ENCODE measurements at places on chromosomes 12 and 14. TPM values are rescaled to one million over a fixed set of nuclear protein-coding genes. Genes with fewer than 3 reads are reported as not detected.
A peak's percentile ranks its signal among the peaks of the same experiment; 100 is the strongest.

Gene OVCH1
- 0.24 TPM for total RNA-seq

Gene FGD4
- total RNA-seq, result 17.4 TPM

Gene C12orf54
- total RNA-seq, result not detected

GRCh38 chr12:107375231-107375630 lies 281.9 kb upstream of the CRY1 start:
- DNase-seq, result no peak

Gene B3GNT4
- not detected for total RNA-seq

Gene IFNG-AS1
- not detected for total RNA-seq

Gene C3AR1
- 9.0 TPM for total RNA-seq

Gene CPM
- total RNA-seq, result 7.5 TPM

- DNase-seq, result no peak
Measured at GRCh38 chr12:54759751-54760150, 94.6 kb upstream of the MUCL1 start.

- DNase-seq, result no peak
Measured at GRCh38 chr14:61744238-61744637, 18.0 kb upstream of the SNAPC1 start.

Gene FOXG1
- not detected for total RNA-seq

- DNase-seq, result no peak
Measured at GRCh38 chr12:105316931-105317852, 13.3 kb upstream of the C12orf75 start.

- no peak for DNase-seq
Measured at GRCh38 chr14:101222362-101223070, 319.0 kb upstream of the RTL1 start.

DNA sequence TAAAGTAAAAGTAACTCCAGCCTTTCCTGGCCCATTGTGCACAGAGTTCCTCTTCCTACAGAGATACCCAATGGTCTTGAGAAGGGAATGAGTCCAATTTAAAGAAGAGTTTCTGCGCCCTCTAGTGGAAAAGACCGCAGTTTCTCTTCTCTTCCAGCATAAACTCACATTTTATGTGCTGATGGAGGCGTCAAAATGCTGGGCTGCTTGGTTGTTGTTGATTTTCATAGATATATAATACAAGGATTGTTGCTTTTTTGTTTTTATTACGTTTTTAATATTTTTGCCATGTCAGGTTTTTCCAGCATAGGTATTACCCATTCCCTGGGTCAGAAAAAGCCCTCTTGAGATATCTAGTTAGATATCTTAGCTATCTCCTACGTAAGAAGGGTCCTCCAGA lies 356.9 kb upstream of the STXBP6 start:
- no peak for DNase-seq

Gene TPCN1
- total RNA-seq, result 120 TPM

- DNase-seq, result no peak
Measured at GRCh38 chr12:128069359-128069997, 197.5 kb upstream of the TMEM132C start.

Gene CCDC197
- total RNA-seq, result 0.84 TPM

Gene LRP1
- 143 TPM for total RNA-seq

Gene MIS18BP1
- 7.6 TPM for total RNA-seq

DNA sequence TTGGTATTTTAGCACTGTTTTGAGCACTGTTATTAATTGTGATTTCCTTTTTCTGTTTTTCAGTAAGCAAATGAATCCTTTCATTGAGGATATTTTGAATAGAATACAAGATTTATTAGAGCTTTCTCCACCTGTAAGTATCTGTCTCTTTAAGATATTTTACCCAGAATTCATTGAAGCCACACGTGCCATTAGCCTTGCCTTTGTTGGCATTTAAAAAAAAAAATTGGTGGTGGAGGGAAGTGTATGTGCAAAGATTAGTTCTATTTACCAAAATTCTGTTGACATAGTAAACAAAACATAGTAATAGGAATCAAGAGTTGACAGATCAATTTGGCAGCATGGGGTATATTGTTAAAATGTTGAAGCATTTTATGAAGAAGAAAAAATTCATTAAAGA lies 23.8 kb downstream of the XPOT start:
- DNase-seq, result no peak

DNA sequence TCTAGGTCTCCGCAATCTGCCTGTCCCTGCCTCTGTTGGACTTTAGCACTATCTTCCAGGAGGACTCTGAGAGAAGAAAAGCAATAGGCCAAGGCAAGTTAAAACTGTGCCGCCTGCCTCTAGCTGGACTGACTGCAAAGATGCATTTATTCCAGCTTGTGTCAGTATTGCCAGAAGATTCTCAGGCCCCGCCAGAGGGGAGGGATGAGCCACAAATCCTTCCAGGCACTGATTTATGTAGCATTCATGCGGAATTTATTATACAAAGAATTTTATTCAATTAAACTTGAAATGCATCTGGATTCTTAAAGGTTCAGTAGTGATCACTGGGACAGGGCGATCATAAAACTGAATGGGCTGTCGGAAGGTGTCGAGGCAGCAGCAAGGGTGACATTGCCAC lies 19.8 kb downstream of the MMAB start:
- peak; percentile 22 for DNase-seq

DNA sequence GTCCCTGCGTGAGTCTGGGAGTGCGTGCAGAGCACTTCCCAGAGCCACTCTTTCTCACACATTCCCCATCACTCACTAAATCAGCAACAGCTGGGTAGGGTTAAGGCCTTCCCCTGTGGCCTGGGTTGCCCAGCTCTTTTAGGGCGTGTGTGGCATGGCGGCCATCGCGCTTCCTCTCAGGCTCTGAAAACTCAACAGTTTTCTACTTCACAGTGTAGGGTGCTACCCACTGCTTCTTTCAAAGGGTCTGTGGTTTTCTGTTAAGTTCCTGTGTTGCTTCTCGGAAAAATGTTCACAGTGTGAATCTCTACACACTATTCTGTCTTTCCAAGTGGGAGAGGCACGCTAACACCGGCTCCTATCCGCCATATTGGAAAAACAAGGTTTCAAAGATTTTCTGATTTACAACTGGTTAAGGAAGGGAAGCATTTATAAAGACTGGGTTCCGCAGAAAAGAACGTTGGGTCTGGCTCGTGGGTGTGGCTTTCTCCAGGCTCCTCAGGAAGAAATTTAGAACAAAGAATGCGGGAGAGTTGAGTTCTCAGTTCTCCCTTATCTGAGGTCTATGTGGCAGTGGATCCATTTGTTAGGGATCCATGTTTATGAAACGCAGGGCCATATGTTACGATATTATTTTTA lies 34.9 kb upstream of the AEBP2 start:
- no peak for DNase-seq

DNA sequence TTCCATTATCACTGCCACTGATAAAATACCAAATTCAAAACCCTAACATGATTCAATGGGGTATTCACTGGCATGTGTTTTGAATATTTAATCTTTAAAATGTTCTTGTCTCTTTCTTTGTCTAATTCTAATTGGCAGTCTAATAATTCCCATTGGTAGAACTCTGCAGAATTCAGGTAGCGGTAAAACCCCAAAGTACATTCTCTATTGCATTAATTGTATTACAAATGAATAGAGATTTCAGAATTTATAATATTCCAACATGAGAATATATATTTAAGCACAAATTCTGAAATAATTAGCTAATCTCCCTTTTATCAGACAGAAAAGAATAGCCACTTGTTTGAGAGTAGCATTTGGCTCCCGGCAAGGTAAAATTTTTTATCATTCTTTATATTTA lies at the start of gene OR4N5:
OR4N5 (plus strand) TSS at position 301 of the 400 bp plus-strand sequence. CDS start 4,916 bp downstream, outside the sequence.
- DNase-seq, result no peak

GRCh38 chr12:48075832-48076231 lies 30.0 kb downstream of the SENP1 start:
- no peak for DNase-seq

GRCh38 chr12:38163442-38163801 lies 153.2 kb upstream of the ALG10B start:
- no peak for DNase-seq

GRCh38 chr12:45986641-45987339 lies 3.6 kb downstream of the SCAF11 start:
- no peak for DNase-seq

DNA sequence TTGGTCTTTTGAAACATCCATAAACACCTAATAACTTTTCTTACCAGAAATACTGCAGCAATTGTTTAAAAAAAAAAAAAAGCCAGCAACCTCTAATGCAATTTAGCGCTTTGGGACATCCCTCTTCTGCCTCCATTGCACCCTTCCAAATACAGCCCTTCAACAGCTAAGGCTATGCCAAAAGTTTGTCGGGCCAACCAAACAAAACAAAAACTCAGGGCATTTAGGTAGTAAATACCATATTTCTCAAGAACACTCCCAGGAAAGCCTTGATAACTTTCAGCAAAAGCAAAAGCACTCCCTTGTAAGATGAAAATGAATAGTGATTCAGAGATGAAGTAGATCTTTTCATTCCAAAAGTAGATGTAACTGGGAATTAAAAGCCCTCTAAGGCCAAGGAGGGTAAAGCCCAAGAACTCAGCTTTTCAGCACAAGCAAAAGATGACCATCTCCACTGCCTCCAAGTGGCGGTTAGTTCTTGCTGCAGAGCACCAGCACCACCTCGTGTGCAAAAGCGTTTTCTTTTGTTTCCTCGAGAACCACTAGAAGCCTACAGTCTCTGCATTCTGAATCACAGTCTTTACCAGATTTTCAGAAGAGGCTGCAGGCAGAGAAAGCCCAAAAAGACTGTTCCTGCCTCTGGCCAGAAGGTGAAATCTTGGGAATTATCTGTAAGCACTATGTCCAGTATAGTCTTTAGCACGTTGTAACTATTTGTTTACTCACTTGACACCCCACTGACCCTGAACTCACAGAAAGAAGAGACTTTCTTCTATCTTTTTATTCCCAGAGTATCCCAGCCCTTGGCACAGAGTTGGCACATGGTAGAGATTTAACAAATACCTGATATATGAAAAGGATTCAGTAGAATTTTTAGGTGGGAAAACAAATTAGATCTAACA lies 53.1 kb downstream of the SIX6 start:
- no peak for DNase-seq

DNA sequence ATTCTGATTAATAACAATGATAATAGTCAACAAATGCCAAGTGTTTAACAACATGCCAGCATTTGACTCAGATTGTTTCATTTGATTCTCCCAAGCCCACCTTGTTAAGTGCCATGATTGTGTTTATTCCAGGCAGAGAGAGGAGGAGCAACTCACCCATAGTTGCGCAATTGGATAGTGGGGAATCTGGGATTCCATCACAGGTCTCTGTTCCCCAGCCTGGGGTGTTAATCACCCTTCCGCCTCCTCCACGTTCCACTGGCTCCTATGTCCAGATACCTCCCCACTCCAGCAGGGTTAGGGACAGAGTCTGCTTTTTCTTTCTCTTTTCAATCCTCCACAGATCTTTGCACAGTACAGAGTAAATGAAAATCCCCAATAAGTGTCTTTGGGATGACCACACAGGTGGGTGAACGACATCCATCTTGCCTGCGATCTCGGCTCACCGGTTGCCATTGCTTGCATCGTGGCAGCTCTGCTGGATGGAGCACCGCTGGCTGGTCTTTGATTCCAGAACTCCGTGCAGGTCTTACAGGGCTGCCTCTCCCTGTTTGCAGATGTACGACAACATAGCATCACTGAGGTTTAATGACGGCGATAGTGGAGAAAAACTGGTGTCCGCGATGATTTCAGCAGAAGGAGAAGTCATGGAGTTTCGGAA lies 78.8 kb downstream of the DNAH10 start:
- DNase-seq, result no peak

Gene PPP1R36
- not detected for total RNA-seq

DNA sequence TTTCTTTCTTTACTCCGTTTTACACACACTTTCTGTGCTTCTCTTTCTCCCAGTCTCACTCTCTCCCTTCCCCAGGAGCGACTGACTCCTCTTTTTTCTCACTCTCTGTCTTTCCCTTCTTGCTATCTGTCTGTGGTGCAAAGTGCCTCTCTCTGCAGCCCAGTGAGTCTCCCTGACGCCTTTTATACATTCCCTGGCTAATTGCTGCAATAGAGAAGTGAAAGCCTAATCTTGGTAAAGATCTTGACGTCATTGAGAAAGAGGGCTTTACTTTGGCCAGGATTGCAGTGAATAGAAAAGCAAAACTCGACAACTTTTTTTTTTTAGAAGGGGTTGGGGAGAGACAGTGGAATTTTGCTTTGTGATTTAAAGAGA lies 706 bp upstream of the DIO2 start:
- DNase-seq, result no peak

Gene RIMKLB
- 12.5 TPM for total RNA-seq

Gene KLRB1
- total RNA-seq, result 0.38 TPM

All from Right ventricle myocardium inferior (tissue), 1 donor.